IPS-NIHi11 (cell line): ENCODE measurements at places on chromosomes 1 and 21.

- DNase-seq, result no peak
Observed at GRCh38 chr21:29434081-29434480, 135.4 kb downstream of the BACH1 start.

GRCh38 chr1:245603311-245603865 lies 448.6 kb downstream of the KIF26B start:
- no peak for DNase-seq

DNA sequence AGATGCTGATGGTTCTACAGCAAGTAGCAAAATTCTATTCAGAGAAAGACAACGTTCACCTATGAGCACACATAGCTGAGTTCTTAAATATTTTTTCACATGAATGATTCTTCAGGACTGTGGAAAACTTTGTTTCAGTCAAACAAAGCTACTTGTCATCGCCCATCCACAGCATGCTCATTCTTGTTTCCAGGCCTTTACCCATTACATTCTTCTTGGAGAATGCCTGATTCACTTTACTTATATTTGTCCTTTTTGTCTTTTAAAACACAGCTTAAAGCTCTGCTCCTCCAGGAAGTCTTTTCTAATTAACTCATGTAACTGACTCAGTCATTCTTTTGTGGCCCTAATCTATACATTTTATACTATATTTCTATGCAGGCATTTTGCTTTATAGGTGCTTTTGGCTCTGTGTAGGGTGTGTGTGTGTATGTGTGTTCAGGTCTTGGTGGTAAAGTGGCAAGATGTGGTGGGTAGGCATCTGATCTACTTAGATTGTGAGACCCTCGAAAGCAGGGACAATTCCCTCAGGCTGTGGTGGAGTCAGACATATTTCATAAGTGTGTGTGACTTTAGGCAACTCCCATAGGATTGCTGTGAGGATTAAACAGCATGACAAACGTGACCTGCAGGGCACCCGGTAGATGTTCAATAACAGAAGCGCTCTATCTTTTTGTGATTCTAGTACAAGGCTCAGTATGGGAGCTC lies 11.8 kb upstream of the MARK1 start:
- no peak for DNase-seq

- no peak for DNase-seq
Observed at GRCh38 chr1:86751923-86752322, 47.5 kb downstream of the SH3GLB1 start.

GRCh38 chr1:200673952-200674823 lies 4.5 kb upstream of the DDX59 start:
- DNase-seq, result no peak

GRCh38 chr1:160460683-160461287 lies 60.4 kb downstream of the VANGL2 start:
- DNase-seq, result no peak

DNA sequence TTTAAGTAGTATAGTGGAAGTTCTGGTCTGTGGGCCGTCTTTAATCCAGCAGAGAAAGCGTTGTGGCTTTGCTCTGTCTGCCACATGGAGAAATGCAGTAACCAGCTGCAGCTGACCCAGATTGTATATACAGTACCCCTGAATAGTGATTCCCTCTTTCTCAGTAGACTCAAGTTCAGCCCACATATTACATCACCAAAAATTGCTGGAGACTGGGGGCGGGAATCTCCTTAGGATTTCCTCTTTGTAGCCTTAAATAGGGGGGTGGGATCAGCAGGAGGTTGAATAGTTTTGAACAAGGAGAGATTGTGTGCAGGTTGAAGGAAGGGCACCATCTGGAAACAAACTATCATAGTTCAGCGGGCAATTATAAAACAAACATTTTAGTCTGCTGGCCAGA lies at the start of gene ANGPTL1:
Gene ANGPTL1, minus strand, starts transcription at position 134 of the 400 bp plus-strand sequence. CDS start 5,301 bp downstream, outside the sequence.
- DNase-seq, result peak; percentile 38

DNA sequence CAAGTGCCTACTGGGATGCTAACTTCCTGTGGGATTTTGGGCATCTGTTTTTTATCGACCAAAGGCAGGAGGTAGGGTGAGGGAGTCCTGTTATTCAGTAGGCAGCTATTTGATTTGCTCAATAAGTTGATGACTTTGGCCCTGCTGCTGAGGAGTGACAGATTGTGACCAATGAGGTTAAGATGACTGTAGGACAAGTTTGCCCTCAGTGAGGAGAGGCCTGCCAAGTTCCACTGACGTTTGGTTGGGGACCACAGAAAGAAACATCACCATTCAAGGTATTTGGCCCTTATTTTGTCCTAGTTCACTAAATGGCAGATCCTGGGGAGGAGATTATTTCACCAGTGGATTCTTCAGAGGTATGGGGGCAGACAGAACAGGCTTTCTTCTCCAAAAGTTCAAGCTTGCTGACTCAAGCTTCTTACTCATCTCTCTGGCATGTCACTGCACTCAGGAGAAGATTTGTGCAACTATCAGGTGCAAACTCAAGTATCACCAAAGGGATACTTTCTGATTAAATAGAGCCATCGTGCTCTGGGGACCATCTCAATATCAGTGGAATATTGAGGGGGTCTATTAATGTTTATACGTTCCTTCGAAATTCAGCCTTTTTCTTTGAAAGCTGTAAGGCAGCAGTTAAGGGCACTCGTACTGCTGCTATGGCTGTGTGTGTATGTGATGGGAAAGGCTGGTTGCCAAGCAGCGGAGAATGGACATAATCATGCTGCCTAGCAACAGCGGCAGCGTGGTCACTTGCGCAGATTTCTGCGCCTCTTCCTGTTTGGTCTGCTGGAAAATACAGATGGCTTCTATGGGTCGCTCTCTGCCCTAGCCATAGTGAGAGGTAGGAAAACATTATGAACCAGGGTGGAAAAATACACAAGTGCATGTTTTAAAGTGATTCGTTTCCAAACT lies 78.7 kb downstream of the PBX1 start:
- DNase-seq, result no peak
